ENCODE measurements at places on chromosomes 2 and 18.

DNA sequence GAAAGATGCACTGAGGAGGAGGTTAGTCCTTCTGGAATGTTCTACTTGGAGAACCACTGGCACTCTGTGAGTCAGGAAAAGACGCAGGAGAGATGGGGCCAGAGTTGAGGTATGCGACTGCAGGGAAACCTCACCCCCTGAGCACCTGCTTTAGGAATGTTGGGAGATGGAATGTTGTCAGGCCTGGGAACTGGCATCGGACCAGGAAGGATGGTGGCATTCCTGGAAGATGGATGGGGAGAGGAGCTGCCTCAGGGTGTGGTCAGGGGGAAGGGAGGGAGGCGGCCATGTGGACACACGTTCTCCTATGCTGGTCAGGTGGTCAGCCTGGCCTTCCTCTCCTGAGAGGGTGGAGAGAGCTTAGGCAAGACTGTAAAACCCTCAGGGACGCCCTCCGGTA lies 146.3 kb downstream of the CELF4 start:
- no peak for DNase-seq

- peak; percentile 34 for DNase-seq
These were observed 10.2 kb downstream of the TSHZ1 start for GRCh38 chr18:75220551-75221355.

GRCh38 chr2:47300081-47300480 lies 102.9 kb upstream of the MSH2 start:
- no peak for DNase-seq

DNA sequence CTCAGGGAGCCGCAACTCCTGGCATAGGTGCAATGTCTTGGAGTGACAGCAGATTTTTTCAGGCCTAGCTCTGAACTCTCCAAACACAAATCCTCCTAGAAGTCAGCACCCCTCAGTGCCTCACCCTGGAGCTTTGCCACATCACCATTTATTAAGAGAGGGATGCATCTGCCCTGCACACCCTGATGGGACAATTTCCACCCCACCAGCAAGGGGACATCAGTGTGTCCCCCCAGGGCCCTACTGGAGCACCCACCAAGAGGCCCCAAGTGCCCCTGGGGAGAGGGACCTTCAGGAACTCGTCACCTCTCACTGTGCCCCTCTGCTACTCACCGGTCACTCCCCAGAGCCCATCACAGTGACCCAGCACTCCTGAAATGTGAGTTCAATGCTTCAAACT lies 144.7 kb downstream of the NDUFA10 start:
- DNase-seq, result no peak
